ENCODE measurements at places on chromosomes 5 and 9.
A peak's percentile ranks its signal among the peaks of the same experiment; 100 is the strongest.

DNA sequence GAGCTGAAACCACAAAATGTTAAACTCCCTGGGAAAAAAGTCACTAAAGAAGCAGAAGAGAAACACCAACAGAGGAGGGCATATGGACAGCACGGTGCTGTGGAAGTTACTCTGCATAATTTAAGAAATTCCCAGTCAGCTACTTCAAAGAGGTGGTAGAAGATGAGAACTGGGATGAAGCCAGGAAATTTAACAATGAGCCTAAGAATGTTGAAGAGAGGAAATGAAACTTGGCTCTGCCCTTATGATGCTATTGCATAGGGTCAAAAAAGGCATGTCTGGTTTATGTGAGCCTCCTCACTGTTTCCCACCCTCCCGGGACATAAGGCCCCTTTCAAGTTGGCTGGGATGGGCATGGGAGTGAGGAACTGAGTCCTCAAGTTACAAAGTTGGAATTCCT, 25.4 kb upstream of the SNX18 start:
- DNase-seq, result no peak

- DNase-seq, result no peak
Measured at GRCh38 chr5:93328833-93329232, 252.2 kb downstream of the NR2F1-AS1 start.

DNA sequence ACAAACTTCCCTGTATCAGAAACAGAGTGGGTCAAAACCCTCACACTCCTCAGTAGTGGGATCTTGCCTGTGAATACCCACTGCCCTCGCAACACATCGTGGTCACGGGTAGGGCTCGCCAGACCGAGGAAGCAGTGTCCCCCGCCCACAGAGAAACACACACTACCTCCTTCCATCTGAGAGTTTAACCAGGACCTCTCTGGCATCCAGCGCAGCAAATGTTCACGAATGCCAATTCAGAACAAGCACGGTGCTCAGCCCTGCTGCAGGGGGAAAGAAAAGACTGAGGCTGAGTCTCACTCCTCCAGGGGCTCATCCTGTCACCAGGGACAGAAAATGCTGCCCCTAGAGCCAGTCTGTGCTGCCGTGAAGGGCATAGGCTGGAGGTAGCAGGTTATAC, 42.5 kb upstream of the SYNPO start:
- DNase-seq, result no peak

DNA sequence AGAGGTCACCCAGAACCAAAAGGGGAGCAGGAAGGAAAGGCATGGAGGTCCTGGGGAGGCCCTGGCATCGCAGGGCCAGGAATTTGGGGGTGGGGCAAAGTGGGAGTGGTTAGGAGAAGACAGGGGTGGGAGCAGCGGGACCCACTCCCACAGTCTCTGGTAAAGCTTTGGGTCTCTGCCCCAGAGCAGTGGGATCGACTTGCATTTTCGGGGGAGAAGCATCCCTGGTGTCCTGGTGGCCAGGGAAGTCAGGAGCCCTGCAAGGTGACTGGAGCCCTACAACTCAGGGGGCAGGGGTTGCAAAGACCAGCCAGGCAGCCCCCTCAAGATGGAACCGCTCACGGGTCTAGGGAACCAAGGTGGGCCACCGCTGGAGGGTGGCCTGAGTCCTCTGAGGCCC, 22.4 kb upstream of the GTF3C5 start:
- no peak for DNase-seq

- no peak for DNase-seq
Measured at GRCh38 chr5:141878186-141878710, at the start of gene PCDH1. PCDH1 (minus strand) TSS chr5:141878410; CDS start chr5:141878262, 148 bp downstream.

GRCh38 chr9:22030101-22030598, 21.0 kb upstream of the CDKN2B start:
- no peak for DNase-seq

DNA sequence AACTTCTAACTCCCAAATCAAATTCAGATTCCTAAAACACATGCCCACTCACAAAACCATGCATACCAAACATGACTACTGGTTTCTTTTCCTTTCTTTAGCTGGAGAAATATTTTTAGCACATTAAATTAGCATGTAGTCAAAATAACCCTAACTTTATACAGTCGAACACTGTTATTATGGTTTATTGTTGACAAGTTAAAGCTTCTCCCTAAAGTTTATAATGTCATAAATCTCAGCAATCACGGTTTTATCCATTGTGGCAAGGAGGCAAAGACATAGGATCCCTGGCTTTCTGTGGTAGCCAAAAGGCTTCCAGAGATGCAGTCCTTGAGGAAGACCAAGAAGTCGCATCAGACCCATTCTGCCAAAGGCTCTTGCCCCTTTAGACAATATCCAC, 27.5 kb downstream of the ARL15 start:
- DNase-seq, result no peak

- DNase-seq, result peak; percentile 24
Measured at GRCh38 chr9:137878146-137878941, 762 bp downstream of the CACNA1B start.

DNA sequence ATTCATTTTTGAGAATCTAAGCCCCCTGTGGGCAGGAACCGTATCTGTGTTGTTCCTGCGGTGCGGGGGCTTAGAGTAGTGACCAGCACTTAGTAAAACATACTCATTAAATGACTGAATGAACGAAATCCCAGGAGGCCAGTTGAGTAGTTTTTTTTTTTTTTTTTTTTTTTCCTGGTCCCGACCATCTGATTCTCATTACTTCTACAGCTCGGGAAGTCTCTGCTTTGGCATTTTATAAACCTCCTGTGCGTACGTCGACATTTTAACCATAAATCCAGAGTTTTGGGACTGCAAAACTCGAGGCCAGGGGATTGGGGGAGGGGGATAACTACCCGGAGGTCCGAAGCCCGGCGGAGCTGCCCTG, 31.5 kb upstream of the SPRY4 start:
- DNase-seq, result no peak

Measured in NCI-H1092 (cell line).